Hematopoietic multipotent progenitor cell treated with erythropoietin and hydrocortisone succinate and interleukin-3 and kit ligand, for 8 days (in vitro differentiated cells): ENCODE measurements at places on chromosomes 7 and 10.

DNA sequence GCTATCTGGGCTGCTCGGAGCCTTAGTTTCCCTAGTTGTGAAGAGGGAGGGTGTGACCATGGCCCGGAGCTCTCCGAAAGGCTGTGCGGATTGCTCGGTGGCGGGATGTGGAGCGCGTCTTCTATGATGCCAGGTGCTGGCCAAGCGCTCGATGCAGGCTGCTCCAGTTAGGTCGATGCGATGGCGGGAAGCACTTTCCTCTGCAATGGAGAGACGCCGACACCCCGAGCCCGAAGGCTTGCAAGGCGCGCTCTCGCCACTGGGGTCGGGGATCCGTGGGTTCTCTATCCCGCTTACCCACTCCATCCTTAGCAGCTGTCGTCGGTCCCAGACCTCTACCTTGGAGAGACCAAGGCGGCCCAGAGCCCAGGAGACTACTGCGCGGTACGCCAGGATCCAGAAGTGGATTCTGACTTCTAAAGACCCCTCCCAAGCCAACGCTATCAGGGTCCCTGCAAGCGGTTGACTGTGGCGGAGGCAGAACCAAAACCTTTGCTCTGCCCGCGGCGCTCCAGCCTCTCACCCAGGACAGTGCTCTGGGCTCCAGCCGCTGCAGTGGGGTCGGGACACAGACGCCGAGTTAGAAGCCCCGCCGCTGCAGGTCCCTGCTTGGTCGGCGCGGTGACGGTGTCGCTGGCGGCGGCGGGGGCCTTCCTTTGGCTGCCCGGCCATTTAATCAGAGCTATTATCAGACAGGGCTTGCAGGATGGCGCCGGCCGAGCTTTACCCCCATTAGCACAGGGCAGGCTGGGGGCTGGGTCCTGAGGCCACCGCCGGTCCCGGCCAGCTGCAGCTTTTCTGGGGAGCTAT is 7.8 kb upstream of the TBX20 start:
- no peak for DNase-seq

GRCh38 chr7:38880454-38880853 is 28.5 kb downstream of the VPS41 start:
- no peak for DNase-seq

GRCh38 chr10:118012952-118013525 is 33.7 kb downstream of the RAB11FIP2 start:
- no peak for DNase-seq

DNA sequence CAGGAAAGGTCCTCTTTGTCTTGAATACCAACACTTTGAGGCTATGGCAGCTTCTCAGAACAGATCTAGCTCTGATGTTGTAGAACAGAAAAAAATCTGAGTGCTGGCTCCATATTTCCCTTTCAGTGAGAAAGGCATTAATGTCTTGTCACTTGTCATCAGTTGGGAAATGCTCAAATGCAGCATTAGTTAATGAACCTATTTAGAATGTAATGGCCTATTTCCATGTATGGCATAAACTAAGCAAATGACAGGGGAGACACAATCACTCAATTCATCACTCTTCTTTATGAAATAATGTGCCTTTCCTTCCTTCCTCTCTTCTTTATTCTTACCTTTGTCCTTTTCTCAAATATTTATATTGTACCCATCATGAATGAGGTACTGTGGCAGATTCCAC is 5.0 kb upstream of the STAMBPL1 start:
- no peak for DNase-seq

GRCh38 chr7:6453734-6454133 is 6.0 kb upstream of the DAGLB start:
- no peak for DNase-seq

GRCh38 chr10:98636921-98637329 is 190.2 kb upstream of the HPS1 start:
- DNase-seq: no peak
